ENCODE measurements at places on chromosomes 7 and 10. TPM values are rescaled to one million over a fixed set of nuclear protein-coding genes. Genes with fewer than 3 reads are reported as not detected.

- no peak for DNase-seq
These were observed 544.1 kb downstream of the HTR7 start for GRCh38 chr10:90313576-90314325.

DNA sequence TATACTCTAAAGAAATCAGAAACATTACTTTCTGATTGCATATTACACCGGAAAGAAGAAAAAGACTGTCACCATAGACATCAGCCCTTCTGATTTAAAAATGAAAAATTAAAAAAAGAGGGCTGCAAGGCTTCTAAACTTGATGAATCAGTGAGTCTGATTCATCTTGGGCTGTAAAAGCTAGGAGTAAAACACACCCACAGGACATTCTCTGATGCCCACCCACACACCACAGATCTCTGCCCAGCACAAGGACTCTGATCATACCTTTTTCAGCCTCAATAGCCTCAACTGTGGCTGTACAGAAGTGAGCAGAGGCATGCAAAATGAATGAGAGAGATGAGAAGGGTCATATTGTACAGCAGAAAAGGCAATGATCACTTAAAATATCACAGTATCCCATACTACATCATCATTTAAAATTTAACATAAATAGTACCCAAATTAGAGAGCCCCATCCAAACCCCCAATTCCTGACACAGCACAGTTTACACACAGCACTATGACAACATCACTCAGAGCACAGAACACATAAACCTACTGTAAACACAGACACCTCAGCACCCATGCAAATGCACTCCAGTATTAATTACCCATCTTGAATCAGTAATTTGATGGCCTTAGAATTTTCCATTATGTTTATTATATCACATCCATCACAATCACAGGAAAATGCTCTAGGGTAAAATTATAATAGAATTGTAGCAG lies 6.4 kb upstream of the MSS51 start:
- DNase-seq = no peak

GRCh38 chr10:78320506-78320905 lies 286.8 kb downstream of the RPS24 start:
- DNase-seq = no peak

DNA sequence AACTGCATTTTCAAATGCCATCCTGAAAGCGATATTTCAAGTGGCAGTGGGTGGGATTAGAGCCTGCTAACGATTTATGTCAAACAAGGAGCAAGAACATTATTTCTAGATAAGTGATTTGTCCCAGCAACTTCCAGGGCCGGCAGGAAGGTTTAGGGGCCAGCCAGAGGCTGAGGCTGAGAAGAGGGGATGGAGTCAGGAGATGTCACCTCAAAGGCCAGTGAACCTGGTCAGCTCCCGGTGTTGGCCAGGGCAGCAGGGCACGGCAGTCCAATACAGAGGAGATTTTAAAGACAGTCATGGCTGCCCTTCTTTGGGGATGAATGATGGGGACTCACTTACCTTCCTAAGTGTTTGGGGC lies 105.7 kb upstream of the PPIF start:
- DNase-seq = no peak

GHRHR gene
- total RNA-seq = not detected

Measured in Peyer's patch (tissue), 4 donors.